ENCODE measurements at places on chromosomes 16 and 17.

DNA sequence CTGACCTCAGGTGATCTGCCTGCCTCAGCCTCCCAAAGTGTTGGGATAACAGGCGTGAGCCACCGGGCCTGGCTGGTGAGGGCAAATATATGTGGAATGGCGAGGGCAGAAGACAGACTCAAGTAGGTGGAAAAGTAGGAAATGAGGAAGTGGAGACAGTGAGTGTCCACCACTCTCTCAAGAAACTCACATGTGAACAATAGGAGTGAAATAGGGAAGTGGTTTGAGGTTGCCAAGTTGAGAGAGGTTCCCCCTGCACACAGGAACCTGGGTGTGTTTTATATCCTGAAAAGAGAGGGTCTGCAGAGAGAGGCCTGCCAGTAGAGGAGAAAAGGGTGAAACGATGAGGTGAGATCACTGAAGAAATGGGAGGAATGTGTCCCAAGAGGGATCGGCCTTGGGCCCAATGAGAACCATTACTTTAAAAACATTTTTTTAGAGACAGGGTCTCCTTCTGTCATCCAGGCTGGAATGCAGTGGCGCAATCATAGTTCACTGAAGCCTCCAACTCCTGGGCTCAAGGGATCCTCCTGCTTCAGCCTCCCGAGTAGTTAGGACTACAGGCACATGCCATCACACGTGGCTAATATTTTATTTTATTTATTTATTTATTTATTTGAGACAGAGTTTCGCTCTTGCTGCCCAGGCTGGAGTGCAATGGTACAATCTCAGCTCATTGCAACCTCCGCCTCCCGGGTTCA is 17.1 kb upstream of the CORO1A start:
- no peak for DNase-seq

GRCh38 chr16:85511938-85512807 is 100.9 kb upstream of the GSE1 start:
- no peak for DNase-seq

GRCh38 chr17:47368262-47368661 is 44.5 kb downstream of the EFCAB13 start:
- no peak for DNase-seq

DNA sequence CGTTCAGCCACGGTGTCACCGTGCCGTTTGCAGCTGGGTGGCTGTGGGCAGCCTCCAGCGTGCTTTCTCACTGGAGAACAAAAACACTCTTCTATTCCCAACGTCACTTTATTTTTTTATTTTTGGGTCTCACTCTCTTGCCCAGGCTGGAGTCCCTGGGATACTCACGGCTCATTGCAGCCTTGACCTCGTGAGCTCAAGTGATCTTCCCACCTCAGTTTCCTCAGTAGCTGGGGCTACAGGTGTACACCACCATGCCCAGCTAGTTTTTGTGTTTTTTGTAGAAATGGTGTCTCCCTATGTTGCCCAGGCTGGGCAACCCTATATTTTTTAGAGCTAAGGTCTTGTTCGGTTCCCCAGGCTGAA is 34.4 kb upstream of the ZC3H18 start:
- no peak for DNase-seq

DNA sequence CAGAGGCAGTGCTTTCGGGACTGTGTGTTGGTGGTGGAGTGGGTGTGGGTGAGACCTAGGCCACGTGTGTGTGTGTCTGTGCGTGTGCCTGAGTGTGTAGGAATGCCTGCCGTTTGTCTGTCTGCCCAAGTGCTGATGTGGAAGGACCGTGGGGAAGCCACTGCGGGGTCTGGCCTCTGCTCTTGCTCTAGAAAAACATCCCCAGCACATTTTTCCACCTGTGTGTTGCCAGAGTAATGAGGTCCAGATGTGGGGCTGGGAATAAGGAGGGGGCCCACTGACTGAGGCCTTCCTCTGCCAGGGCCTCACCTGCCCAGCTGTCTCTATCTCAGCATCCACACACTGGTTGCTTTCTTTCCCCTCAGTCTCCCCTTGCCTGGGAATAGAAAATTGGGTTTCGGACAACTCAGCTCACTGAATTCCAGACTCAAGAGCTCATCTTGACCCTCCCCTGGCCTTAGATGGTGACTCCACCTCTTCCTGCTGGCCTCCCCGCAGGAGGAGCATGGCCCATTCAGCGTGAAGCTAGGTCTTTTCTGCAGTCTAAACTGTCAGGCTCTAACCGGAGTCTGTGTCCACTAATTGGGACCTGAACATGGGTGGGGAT is 7.6 kb downstream of the SGCA start:
- DNase-seq, result no peak

DNA sequence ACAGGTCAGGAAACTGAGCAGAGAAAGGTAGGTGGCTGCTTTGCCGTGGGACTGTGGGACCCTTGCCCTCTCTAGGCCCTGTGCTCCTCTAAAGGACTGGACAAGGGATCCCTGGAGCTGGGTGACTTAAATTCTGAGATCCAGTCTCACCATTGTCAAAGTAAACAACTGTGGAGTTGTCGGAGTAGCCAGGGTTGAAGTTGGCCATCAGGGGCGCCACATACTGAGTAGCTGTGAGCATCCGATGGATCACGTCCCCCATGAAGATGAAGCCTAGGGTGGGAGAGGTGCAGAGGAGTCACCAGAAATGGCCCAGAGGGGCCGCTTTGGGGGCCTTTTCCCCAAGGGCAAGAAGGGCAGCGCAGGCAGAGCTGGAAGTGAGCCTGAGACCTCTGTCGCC is 43.5 kb downstream of the PLXDC1 start:
- DNase-seq, result no peak

DNA sequence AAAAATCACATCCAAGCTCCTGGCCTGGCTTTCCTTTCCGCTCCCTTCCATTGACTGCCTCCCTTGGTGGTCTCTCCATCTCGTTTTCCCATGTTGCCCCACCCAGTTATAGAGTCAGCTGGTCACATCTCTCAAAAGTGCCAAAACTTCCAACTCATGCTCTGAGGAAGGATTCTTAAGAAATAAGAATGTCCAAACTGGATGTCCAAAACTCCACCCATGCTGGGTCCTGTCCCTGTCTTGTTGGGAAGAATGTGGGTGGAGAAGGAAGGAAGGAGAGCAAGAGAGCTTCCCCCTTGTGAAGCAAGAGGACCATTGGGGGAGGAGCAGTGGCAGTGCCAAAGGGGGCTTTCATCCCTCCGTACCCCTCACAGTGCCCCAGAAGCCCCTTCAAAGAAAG is 44.6 kb upstream of the MAP3K14 start:
- no peak for DNase-seq

- DNase-seq, result no peak
Observed at GRCh38 chr17:7840441-7840840, 6.4 kb downstream of the KDM6B start.

DNA sequence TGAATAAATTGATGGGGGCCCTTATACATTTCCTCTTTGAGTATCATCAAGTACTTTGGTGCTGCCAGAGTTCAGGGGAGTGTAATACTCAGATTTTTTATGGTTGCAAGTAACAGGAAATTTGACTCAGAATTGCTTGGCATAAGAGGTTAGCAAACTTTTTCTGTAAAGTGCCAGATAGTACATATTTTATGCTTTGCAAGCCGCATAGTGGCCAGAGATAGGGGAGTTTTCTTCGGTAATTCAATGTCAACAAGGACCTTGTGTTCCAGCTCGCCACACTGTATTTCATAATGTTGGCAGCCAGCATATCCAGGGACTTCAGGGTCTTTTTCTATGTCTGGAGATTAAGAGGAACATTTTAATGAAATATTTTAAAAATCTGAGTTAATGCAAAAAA is 51.0 kb upstream of the MARCHF10 start:
- DNase-seq, result no peak
